Omental fat pad (tissue), 4 donors: ENCODE measurements at places on chromosomes 2 and 18. TPM values are rescaled to one million over a fixed set of nuclear protein-coding genes. Genes with fewer than 3 reads are reported as not detected.

The EMILIN1 gene
- 37.4 TPM for total RNA-seq

The CETN1 gene
- not detected for total RNA-seq

The IL36B gene
- not detected for total RNA-seq

The DCDC2C gene
- total RNA-seq: not detected

The MXD1 gene
- total RNA-seq: 25.1 TPM

The CLK1 gene
- total RNA-seq: 126 TPM

The CDKL4 gene
- not detected for total RNA-seq

The SKOR2 gene
- total RNA-seq: not detected

DNA sequence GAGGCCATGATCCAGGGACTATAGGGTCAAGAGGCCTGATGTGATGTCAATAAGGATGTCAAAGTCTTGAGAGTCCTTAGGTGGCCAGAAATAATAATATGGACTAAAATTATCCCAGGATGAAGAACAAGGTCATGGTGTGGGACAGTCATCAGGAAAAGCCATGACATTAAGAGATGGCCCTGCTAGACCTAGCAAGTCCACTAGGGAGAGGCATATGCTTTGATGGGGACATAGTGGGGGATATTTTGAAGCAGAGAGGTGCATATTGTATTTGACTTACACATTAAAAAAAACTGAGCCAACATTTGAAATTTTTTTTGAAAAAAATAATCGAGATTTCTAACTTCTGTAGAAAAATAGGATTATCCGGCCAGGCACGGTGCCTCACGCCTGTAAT is 53.3 kb upstream of the CXCR4 start:
- DNase-seq: no peak

DNA sequence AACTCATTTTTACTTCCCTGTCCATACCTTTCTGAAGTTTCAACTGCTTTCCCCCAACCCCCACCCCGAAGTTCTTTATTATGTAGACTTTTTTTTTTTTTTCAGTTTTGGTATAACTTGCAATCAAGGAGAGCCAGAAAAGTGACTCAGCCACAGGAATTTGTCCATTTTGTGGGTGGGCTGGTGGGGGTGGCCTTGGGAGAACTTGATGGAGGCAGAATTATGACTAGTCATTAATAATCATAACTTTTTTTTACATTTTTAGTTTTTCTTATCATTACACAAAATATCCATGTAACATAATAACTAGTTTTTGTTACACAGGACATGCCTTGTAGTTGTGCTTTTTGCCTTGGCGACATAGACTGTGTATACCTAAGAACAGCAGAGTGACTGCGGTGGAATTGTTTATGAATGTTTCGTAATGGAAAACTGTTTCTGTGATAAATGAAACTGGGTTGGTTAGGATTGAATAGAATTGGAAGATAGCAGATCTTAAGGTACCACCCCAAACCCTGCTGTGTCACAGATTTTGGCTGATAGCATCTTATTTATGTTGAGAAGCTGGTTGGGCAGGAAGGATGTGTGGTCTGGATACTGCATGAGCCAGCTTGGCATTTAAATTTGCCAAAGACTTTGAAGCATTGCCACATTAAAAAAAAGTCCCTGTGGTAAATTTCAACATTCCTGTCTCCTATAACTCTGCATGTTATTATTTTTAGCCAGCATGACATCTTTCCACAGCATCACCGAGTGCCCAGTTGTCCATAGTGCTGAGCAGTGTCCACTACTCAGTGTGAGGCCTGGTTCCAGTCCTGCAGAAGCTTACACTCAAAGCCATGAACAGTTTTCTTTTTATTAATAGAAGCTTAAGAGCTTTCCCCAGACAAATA is 30.7 kb downstream of the LYPD6B start:
- DNase-seq: no peak

DNA sequence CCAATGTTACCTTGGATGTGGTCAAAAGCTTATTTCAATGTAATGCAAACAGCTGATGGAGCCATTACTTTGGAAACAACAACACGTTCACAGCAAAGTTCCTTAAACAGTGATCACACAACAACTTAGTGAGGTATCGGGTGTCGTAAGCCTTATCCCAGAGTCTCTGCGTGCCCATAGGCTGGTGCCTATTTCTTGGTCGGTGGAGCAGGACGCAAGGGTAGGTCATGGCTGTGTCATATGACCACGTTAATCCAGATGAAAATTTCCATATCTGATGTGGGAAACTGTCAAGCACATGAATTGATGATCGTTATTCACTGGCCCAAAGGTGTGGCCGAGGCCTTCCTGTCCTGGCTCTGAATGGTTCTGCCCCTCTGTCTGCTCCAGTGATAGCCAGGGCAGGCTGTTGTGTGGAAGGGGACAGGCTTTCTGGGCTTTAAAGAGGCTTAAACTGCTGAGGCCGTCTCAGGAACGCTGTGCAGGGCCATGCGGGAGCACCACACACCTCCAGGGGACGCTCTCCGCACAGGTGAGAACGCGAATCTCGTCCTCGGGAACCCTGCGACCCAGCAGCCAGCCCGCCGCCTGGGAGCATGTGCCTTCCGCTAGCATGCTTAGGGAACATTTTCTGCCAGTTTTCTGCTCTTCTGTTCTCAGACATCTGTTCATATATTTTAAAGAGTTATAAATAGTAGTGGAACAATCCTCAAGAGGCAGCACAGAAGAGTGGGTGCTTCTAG is 90.6 kb downstream of the KCTD1 start:
- DNase-seq: no peak

DNA sequence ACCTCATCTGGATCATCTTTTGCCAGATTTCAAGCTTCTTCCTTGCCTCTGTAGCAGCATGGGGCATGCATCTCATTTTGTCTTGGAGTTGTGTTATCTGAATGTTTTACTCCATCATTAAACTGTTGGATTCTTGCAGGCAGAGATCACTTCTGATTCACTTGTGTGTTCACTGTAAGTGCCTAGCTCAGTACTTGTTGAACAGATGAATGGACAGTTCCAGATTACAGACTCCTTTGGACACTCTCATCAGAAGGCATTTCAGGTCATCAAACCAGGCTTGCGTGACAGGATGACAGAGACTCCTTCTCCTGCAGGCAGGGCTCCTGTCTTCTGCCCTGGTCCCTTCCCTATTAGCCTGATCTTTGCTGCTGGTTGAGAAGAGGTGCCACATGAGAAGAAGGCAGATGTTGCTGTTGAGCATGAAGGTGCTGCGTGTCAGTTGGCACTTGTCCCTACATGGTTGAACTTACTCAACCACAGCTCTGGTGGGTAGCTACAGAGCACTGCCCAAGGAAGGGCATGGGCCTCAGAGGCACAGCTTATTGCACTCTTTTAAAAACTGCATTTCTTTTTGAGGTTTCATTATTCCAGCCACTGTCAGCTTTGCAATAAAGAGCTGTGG is 58.9 kb downstream of the INPP4A start:
- DNase-seq: no peak

GRCh38 chr18:61742565-61743429 is 150.0 kb downstream of the RNF152 start:
- no peak for DNase-seq

DNA sequence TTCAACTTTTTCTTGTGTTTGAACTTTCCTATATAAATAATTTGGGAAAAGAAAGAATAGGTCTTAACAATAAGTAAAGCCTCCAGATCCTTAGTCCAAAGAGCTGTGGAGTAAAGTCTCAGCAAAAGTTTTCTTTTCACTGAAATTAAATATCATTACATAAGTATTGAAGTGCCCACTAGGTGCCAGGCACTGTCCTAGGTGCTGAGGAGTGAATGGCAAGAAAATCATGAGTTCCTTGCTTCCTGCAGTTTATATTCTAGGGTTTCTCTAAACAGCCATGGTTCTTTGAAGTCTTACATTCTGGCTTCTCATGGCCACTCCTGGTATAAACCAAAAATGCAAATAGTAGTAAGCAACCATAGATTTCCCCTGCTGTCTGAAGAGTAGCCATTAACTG is 59.7 kb downstream of the SPP2 start:
- no peak for DNase-seq

GRCh38 chr18:76315722-76316230 is 179.3 kb downstream of the ZNF516 start:
- no peak for DNase-seq

- no peak for DNase-seq
Measured at GRCh38 chr2:238843476-238843875, 4.4 kb upstream of the TWIST2 start.

- no peak for DNase-seq
Measured at GRCh38 chr2:104849618-104850141, 4.2 kb upstream of the POU3F3 start.
